ENCODE measurements at places on chromosomes 13 and 19.

DNA sequence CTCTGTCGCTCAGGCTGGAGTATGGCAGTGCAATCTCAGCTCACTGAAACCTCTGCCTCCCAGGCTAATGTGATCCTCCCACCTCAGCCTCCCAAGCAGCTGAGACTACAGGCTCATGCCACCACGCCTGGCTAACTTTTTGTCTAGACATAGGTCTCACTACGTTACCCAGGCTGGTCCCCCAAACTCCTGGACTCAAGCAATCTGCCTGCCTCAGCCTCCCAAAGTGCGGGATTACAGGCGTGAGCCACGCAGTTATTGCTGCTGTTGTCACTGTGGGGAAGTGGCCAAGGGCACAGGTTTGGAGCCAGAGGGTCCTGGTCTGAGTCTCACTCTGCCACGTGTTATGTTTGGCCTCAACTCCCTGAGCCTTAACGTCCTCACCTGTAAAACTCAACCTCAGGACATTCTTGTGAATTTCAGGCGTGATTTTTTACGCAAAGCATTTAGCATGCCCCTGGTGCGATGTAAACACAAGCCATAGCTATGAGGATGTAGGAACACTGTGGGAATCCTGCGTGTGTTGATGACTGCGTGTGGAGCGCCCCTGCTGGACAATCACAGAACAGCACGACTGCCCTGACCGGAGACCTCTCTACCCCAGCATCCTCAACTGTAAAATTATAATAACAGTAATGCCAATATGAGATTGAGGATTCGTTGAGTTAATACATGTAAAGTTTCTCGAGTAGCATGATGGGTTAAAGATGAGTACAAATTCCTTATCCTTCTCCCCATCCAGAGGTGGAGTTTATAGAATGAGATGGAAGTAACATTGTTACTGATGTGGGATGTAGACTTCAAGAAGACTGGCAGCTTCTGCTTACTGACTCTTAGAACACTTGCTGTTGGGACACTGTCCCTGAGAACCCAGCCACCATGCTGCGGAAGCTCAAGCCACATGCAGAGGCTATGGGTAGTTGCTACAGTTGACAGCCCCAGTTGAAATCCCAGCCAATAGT is 41.8 kb upstream of the PNMA8B start:
- DNase-seq, result peak; percentile 3

GRCh38 chr19:57269515-57270250 is 10.6 kb upstream of the ZNF460 start:
- peak; percentile 73 for DNase-seq

- DNase-seq, result peak; percentile 53
Observed at GRCh38 chr13:97328222-97328790, 105.7 kb upstream of the RAP2A start.

DNA sequence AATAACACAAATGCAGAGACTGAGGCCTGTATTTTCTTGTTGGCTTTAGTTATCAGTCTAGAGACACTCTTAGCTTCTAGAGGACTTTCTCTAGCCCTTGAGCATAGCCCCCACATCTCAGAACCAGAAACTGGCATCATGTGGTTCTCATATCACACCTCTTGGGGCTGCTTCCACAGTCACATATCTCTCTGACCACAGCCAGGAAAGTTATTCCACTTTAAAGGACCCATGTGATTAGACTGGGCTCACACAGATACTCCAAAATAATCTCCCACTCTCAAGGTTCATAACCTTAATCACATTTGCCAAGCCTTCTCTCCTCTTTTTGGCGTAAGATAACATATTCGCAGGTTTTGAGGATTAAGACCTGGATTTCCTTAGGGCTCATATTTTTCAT is 846.9 kb upstream of the MIR17HG start:
- DNase-seq, result no peak

DNA sequence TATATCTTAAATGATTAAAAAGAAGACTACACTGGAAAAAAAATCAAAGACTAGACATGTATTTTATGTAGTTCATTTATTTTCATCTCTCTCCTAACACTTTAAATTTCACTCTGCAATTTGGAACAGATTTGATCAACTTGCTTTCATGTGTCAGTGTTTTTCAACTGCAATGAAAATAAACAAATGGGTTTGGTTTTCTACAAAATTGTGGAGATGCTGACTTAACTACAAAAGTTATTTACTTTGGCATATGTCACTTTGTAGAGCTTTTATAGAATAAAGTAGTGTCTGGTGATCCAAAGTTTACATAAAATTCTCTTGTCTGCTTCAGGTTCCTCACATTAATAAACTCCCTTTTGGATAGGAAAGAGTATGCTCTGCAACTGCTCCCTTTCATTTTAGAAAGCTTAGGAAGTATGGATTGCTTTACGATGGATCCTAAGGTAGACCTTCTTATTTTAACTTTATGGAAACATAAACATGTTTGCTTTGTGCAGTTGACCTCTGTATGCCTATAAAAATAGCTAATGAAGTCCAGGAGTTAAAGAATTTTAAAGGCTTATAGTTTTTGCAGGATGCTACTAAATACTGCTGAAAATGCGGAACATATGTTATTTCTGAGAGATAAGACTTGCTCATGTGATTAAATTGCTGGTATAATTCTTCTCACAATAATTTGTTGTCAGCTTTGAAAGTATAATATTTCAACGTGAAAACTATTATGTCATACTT is 815.9 kb downstream of the PCDH9 start:
- DNase-seq, result no peak

DNA sequence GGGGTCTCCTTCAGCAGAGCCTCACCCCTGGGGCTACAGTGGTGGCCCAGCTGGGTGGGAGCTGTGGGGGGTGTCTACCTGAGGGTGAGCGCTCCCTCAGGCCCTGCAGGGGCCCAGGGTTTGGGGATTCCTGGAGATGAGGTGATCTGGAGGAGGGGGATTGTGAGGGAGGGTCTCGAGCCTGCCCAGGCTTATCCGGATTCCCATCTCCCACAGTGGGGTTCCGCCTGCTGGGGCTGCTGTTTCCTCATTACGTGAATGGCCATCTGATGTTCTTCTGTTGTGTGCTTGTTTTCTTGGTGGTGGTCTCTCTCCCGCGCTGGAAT is 4.4 kb downstream of the PPP1R37 start:
- DNase-seq, result no peak

GRCh38 chr13:76833441-76833954 is 52.7 kb downstream of the KCTD12 start:
- DNase-seq, result no peak

GRCh38 chr13:51637852-51638215 is 53.6 kb downstream of the WDFY2 start:
- no peak for DNase-seq

GRCh38 chr13:94598281-94598680 is 2.3 kb upstream of the TGDS start:
- DNase-seq, result no peak
